GM20000 (cell line): ENCODE measurements at places on chromosomes 3 and 15.
A peak's percentile ranks its signal among the peaks of the same experiment; 100 is the strongest.

DNA sequence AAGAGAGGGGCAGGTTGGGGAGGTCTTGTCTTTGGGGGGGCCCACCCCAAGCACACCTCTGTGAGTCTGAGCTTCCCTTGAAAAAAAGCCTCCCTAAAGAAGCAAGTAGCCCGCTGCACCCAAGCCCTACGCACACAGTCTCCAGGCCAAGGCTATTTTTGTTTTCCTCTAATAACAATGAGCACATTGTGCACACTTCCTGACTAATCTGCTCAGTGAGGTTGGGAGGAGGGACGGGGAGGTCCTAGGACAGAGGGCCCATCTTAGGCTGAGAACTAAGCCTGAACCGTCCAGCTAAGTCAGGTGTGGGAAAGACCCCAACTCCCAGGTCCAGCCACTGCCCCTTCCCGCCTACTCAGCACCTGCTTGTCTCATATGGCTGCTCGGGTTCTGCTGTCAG is 87.2 kb downstream of the HMG20A start:
- peak; percentile 34 for DNase-seq

- no peak for DNase-seq
Observed at GRCh38 chr3:169509780-169510692, 153.5 kb downstream of the MECOM start.

- DNase-seq: no peak
Observed at GRCh38 chr15:89756897-89757296, 5.8 kb upstream of the MESP1 start.

DNA sequence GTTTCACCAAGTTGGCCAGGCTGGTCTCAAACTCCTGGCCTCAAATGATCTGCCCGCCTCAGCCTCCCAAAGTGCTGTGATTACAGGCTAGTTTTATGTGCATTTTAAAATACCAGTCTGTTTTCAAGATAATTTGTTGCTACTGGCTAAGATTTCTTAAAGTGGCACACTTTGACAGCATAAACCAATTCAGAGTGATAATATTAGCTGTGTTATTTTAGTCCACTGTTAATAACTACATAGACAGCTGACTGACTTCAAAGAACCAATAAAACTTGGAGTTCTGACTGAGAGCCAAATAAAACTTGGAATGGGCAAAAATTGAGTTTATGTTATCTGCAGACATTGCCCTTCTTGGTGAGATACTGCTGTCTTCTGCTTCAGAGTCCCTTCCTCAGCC is 291.8 kb downstream of the UBE2E2 start:
- DNase-seq: no peak

DNA sequence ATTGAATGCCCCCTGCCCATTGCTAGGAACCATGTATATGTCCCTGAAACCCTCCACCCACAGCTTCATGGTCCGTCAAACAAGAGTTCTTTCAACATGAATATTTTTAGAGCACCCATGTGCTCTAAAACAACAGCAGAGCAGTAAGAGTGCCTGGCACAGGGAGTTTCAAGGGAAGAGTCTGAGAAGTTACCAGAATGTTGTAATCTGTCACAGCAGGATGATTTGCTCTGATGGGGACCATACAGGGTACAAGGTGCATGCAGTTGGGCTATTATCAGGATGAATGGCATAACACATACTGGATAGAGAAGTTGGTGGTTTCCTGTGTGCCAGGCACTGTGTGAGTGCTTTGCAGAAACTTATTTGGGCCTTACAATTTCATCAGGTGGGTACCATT is 27.8 kb upstream of the FLNB start:
- no peak for DNase-seq

- peak; percentile 38 for DNase-seq
Observed at GRCh38 chr3:195697582-195698324, 23.0 kb upstream of the MUC20 start.

DNA sequence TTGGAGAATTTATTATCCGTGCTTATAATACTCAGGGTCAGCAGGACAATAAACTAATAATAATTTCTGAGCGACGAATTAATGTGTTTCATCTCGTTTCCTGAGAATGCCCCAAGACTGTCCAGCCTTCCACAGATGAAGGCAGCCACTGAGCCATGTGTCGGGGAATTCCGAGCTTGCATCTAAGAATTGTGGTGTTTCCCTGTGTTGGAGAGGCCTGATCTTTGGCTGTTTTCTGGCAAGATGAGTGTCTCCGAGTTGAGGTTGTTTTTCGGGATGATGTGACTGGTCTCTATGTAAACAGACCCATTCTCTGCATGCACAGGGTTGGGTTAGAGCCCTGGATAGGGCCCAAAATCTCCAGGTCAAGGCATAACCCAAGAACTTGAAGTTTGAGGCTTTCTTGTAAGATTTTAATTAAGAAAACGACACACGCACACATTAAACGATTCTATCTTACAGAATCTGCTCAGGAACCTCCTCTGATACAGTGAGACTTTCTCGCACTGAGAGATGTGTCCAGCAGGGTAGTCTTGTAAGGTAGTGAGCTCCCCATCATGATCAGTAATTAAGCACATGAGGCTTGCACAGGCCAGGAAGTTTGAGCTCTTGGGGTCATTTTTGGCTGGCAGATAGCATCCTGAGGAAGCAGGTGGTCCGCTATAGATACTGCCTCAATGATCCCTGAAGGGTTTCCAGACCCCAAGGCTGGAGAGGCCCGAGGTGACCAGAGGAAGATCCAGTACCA is 14.4 kb downstream of the FGD5 start:
- DNase-seq: no peak
